ENCODE measurements at places on chromosomes 6 and 20.

- no peak for DNase-seq
Measured at GRCh38 chr6:136701045-136701444, 91.2 kb downstream of the MAP3K5 start.

DNA sequence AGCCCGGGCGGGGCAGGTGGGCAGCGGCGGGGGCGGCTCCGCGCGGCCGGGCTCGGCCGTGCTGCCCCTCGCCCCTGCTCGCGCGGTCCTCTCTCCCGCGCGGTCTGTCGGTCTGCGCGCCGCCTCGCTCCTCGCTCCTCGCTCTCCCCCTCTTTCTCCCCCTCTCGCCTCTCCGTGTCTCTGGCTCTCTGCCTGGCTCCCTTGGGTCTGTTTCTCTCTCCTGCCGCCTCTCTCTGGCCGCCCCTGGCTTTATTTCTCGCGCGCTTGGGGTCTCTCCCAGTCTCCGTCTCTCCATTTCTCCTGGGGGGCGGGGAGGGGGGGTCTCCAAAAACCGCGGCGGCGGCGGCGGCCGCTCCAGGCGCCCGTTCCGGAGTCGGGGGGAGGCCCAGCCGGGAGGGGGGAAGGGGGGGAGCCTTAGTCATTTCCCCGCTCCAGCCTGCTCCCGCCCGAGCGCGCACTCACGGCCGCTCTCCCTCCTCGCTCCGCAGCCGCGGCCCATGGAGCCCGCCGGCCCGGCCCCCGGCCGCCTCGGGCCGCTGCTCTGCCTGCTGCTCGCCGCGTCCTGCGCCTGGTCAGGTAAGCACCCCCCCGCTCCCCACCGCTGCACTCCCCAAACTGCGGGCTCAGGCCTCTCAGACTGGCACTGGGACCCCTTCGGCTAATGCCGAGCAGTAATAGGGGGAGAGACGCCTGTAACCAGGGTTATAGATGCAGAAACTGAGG is at the start of gene SIRPA:
Gene SIRPA (plus strand): TSS at position 457 of the 723 bp plus-strand sequence. CDS start 41 bp downstream, at position 498.
- peak; percentile 88 for DNase-seq

- DNase-seq: no peak
Measured at GRCh38 chr6:33851959-33852358, 48.2 kb upstream of the MLN start.

GRCh38 chr6:3557336-3557735 is 100.5 kb upstream of the SLC22A23 start:
- DNase-seq: no peak

- no peak for DNase-seq
Measured at GRCh38 chr6:164152611-164153010, 738.1 kb downstream of the QKI start.

GRCh38 chr20:14910126-14910525 is 572.7 kb upstream of the FLRT3 start:
- DNase-seq: no peak

DNA sequence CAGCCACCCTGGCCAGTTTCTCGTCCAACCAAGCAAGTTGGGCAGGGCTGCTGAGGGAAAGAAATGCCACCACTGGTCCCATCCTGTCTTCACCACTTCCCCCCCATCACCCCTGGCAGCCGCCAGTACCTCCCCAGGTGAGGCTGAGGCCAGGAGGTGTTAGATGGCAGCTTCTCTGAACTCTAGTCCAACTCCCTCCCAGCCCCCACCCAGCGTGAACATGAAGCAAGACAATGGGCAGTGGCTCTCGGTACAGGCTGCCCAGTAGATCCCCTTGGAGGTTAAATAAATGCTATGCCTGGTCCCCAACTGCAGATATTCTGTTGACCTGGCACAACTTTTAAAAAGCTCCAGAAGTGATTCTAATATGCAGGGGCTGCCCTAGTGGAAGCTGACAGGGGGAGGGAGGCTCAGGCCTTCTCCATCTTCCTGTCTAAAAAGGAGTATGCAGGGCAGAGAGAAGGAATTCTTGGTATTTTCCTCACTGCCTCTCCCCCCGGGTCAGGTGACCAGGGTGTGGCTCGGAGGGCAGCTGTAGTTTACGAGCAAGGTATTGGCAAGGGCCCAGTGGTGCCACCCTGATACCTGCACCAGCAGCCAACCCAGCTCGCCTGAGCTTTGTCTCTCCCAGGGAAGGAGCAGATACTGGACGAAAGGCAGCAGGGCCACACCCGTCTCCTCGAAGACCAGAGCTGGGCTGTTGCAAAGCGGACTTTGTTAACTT is 25.7 kb downstream of the KCNK5 start:
- no peak for DNase-seq

DNA sequence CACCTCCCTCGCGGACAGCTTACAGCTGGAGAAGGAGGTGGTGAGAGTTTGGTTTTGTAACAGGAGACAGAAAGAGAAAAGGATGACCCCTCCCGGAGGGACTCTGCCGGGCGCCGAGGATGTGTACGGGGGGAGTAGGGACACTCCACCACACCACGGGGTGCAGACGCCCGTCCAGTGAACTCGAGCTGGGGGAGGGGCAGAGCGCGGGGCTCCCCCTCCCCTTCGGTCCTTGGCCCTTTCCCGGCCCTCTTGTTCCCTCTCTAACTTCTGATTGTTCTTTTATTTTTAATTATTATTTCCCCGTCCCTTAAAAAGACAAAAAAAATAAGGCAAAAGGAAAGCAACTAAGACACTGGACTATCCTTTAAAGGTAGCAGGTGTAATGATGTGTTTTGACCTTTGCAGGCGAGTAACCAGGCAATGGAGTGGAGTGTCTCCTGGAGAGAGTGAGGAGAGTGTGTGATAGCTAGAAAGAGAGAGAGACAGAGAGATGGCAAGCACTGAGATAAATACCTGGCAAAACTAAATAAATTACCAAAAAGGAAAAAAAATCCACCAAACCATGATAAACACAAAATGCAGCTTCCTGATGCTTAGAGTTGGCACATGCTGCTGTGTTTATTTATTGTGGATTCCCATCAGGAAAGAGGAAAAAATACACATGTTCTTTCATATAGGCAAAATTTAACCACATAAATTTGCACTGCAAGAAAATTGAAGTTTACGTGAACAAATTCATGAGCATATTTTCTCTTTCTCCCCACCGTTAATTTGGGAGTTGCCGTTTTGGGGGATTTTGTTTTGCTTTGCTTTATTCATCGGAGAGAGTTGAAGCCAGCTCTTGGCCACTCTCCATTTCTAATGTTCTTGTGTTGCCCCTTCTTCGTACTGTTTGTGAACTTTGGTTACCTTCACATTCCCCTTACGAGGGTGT is 1.9 kb downstream of the POU3F2 start:
- DNase-seq: no peak

- DNase-seq: no peak
Measured at GRCh38 chr6:19991176-19991575, 154.0 kb downstream of the ID4 start.
